ENCODE measurements at places on chromosomes 12 and 14.
A peak's percentile ranks its signal among the peaks of the same experiment; 100 is the strongest.

- DNase-seq: no peak
These were observed 29.4 kb downstream of the PLEKHG7 start for GRCh38 chr12:92732216-92732615.

DNA sequence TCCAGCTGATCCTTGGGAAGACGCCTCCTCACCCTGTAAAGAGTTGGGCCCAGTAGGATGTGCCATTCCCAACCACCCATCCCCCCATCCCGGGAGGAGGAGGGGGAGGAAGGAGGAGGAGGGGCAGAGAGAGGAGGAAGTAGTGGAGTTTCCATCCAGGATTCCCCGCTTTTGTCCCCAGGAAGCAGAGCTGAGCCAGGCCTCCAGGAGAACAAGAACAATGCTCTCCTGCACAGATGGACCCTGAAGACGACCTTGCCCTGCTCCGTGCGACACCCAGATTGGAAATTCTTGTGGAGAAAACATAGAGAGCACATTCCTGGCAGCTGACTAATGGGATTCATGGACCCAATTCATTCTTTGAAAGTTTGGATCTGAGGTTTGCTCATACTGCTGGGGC lies 132.3 kb upstream of the CRY1 start:
- no peak for DNase-seq

DNA sequence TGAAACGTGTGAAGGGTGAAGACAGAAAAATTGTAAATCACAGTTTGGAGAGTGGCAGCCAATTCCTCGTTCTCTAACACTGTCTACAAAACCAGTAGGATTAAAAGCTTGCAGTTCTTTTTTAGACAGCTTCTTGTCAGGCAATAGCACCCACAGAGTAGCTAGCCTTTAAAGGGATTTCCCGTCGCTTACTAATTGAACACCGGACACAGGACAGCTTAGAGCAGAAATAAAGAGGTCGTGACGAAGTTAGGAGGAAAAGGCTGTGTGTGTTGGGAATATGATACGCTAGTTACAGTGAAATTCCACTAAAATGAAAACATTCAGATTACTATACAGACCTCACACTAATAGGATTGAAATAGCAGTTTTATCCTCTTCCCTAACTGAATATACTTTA lies 149.1 kb upstream of the FLRT2 start:
- no peak for DNase-seq

GRCh38 chr12:81558031-81558430 lies 201.1 kb downstream of the PPFIA2 start:
- no peak for DNase-seq

DNA sequence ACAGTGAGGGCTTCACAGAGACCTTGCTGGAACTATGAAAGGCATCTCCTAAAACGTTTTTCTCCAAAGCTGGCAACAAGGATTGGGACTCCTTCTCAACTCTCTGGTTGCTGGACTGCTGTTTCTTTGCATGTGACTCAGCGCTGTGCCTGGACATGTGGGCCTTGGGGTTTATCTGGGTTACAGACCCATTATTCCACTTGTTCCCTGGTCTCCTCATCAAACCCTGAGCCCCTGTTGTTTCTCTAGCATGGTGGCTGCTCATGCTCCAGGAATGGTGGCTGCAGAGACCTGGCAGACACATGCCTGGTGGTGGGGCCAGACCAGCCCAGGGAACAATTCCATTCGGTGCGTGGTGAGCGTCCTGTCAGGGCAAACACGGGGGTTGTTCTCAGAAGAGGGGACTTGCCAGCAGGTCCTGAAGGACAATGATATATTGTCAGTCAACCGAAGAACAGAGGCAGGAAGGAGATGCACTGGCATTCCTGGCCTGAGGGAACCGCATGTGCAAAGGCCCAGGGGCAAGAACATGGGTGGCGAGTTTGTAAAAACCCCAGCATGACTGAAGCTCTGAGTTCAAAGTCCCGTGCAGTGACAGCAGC lies 320.1 kb upstream of the RTL1 start:
- no peak for DNase-seq

DNA sequence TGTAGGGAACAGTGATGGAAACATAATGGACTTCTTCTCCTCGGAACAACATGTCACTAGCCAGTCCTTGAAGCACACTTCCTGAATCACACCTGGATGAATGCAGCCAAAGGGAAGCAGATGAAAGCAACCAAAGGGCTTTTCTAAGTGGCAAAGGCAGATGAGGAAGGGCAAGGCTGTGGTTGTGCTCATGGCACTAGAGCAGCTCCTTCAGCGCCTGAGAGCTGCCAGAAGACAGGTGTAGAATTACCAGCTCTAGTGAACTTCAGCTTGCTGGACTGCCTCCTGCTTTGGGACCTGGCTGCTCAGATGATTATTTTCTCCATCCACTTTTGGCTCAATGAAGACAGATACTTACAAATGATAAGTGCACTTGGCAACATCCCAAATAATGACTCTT lies 1372.1 kb upstream of the SEL1L start:
- DNase-seq: no peak

DNA sequence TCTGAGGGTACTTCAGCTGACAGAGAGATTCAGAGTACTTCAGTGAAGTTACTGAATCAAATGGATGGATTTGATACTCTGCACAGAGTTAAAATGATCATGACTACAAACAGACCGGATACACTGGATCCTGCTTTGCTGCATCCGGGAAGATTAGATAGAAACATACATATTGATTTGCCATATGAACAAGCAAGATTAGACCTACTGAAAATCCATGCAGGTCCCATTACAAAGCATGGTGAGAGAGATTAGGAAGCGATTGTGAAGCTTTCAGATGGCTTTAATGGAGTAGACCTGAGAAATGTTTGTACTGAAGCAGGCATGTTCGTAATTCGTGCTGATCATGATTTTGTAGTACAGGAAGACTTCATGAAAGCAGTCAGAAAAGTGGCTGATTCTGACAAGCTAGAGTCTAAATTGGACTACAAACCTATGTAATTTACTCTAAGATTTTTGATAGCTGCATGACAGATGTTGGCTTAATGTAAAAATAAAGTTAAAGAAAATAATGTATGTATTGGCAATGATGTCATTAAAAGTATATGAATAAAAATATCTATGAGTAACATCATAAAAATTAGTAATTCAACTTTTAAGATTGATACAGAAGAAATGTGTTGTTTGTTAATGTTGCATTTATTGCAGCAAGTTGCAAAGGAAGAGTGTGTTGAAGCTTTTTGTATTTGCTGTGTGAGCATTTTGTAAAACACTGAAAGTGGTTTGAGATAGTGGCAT lies 136.1 kb upstream of the RAP1B start:
- no peak for DNase-seq

DNA sequence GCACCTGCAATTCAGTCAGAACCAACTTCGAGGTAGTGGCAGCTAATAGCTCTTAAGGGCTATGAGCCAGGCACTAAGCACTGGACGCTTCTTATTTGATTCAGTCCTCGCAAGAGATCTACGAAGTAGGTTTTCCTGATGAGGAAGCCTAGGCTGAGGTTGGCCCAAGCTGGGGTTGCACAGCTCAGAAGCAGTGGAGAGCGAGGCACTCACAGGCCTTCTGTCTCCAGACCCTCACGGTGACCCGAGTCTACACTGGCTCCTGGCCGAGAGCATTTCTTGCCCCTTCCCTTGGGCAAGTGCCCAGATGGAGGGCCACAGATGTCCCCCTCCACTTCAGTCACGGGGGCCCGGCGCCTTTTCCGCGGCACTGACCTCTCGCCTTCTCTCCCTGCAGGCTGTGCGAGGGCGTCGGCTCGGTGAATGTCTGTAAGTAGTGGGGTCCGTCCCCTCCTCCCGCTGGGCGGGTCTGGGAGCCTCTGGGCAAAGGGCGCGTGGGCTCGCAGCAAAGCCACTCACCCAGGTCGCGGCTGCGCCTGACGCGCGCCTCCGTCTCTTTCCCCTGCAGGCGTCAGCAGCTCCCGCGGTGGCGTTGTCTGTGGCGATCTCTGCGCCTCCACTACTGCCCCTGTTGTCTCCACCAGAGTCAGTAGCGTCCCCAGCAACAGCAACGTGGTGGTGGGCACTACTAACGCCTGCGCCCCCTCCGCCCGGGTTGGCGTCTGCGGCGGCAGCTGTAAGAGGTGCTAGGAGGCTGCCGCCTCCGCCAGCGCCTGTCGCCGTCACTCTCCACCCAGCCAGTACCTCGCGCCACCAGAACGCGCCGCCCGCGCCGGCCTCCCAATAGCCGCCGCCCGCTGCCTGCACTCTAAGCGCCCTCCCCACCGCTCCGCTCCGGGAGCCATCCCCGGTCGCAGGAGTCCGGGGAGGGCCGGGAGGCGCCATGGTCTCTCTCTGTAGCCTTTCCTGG lies 13.1 kb downstream of the KRT83 start:
- peak; percentile 30 for DNase-seq

GRCh38 chr14:50340963-50341362 lies 28.8 kb downstream of the DMAC2L start:
- DNase-seq: no peak

DNA sequence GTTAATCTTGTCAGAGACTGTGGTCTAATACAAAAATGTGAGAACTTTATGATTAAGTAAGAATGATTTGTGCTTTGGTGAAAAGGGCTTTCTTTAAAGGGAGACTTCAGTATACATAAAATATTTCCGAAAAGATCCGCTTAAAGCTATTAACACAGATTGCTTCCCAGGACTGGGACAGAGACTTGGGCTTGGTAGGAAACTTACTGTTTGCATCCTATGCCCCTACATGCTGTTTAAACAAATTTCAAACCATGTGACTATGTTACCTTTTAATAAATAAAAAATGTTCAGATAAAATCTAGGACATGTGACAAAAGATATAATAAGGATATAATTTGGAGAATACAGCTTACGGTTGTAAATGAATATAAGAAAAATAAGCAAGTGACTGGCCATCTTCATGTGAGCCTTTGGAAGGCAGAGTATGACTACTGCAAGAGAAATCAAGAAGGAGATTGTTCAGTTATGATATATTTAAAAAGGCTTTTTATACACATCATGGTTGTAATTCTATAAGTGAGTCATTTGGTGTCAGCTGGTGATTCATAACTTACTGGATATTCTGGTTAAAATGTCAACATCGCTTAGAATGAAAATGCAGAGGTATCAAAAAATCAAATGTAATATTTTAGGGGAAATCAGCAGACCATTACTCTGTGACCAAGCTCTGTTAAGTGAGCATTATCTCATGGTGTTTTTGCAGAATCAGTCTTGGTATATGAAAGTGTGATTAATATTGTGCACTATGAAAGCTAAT lies 234.7 kb upstream of the E2F7 start:
- DNase-seq: no peak

- no peak for DNase-seq
These were observed 282.9 kb downstream of the DUSP6 start for GRCh38 chr12:89069431-89069830.

DNA sequence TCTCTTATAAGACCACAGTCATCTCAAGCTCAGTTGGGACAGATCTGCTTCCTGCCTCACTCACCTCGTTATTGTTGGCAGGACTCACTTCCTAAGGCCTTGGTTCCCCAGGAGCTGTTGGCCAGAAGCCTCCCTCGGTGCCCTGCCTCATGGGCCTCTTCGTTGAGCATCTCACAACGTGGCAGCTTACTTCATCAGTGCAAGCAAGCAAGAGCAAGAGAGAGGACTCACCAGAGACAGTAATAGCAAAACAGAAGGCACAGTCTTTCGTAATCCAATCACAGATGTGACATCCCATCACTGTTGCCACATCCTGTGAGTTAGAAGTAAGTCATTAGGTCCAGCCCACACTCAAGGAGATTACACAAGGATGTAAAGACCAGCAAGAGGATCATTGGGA lies 5.1 kb upstream of the NUMB start:
- DNase-seq: peak; percentile 20

GRCh38 chr12:124481257-124481750 lies 86.1 kb downstream of the NCOR2 start:
- DNase-seq: no peak

GRCh38 chr14:102052522-102052921 lies 34.3 kb downstream of the HSP90AA1 start:
- DNase-seq: no peak

GRCh38 chr12:109504068-109504467 lies 26.6 kb downstream of the UBE3B start:
- no peak for DNase-seq

DNA sequence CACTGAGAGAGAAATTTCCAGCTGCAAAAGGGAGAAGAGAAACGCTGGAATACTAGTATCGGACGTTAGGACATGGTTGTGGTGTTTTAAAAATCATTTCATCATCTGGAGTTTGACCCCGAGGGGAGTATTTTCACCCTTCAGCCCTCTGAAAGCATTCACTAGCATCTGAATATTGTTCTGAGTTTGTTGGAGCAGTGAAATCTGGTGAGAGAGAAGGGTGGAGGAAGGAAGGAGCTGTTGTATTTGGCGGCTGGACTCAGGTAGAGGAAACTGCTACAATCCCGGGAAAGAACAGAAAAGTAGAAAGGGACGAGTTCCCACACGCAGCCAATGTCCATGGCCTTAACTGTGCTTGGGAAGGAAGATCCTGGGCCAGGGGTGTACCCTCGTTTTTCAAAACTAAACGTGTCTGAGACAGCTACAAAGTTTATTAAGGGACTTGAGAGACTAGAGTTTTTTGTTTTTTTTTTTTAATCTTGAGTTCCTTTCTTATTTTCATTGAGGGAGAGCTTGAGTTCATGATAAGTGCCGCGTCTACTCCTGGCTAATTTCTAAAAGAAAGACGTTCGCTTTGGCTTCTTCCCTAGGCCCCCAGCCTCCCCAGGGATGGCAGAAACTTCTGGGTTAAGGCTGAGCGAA lies 896 bp upstream of the CDKN1B start:
- no peak for DNase-seq

DNA sequence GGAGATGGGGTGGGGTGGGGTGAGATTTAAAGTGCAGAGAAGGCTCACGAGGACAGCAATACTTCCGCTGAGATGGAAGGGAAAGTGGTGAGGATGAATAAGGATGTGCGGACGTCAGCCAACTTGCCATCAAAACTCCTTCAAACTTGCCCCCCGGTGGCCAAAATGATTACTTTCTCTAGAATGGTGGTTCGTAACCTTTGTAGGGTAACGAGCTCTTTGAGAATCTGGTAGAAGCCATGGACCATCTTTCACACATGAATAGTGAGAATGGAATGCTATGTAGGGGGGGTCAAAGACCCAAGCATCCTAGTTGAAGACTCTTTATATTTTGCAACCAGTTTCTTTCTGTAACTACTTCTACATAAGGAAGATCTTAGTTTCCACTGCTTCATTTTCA lies 245.9 kb upstream of the DDHD1 start:
- no peak for DNase-seq

- DNase-seq: no peak
These were observed 167.4 kb upstream of the FOXG1 start for GRCh38 chr14:28599191-28599590.

- no peak for DNase-seq
These were observed 288.7 kb downstream of the NAV3 start for GRCh38 chr12:78119351-78119918.

- DNase-seq: no peak
These were observed 148.5 kb downstream of the TMTC2 start for GRCh38 chr12:82835217-82835616.

- DNase-seq: no peak
These were observed 27.8 kb downstream of the C14orf132 start for GRCh38 chr14:96066976-96067375.

DNA sequence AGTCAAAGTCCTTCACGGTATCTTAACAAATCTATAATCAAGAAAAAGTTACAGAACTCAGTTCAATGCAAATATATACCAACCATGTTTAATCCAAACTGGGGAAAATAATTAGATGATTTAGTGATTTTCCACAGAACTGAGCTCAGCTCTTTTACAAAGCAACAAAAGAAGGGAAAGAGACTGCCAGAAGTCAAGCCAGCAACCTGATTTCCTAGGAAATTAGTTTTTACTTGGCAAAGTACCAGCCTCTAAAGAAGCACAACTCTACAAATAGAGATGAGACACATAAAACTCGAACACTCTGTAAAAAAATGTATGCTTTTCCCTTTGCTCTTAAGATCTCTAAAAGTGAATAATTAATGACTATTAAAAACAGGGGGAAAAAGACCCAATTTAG lies 19.4 kb downstream of the NUMB start:
- no peak for DNase-seq
